Skin of body (tissue), 3 donors: ENCODE measurements at places on chromosomes 2 and 18. TPM values are rescaled to one million over a fixed set of nuclear protein-coding genes. Genes with fewer than 3 reads are reported as not detected.

CCBE1 gene
- 9.3 TPM for total RNA-seq

DAW1 gene
- total RNA-seq: not detected

PKDCC gene
- 48.9 TPM for total RNA-seq

DNAH6 gene
- total RNA-seq: 0.30 TPM

RNPEPL1 gene
- total RNA-seq: 12.0 TPM

DSC1 gene
- 150 TPM for total RNA-seq

RAB17 gene
- total RNA-seq: 0.59 TPM

ANKRD12 gene
- total RNA-seq: 47.2 TPM

LIPT1 gene
- 7.4 TPM for total RNA-seq

THOC1 gene
- 80.7 TPM for total RNA-seq

RNF125 gene
- 8.6 TPM for total RNA-seq

AQP4 gene
- total RNA-seq: 1.5 TPM

TPO gene
- total RNA-seq: 0.49 TPM

RAB6D gene
- not detected for total RNA-seq

GALNT13 gene
- total RNA-seq: 2.5 TPM
